PC-9 (cell line): ENCODE measurements at places on chromosomes 3 and 15. TPM values are rescaled to one million over a fixed set of nuclear protein-coding genes. Genes with fewer than 3 reads are reported as not detected.

GRCh38 chr3:78919021-78919755, 848.6 kb downstream of the ROBO1 start:
- no peak for DNase-seq

CNTN3 gene
- not detected in 2 replicates for total RNA-seq

LXN gene
- not detected in 2 replicates for total RNA-seq

- no peak for DNase-seq
Observed at GRCh38 chr3:187519428-187519890, 150.7 kb downstream of the SST start.

FGF12 gene
- 5.6 and 10.9 TPM in 2 replicates for total RNA-seq

- peak; percentile 52 for DNase-seq
Observed at GRCh38 chr3:45929042-45929679, 14.1 kb upstream of the CXCR6 start.

GRCh38 chr3:28835751-28836150, 445.1 kb upstream of the RBMS3 start:
- peak; percentile 14 for DNase-seq

DNA sequence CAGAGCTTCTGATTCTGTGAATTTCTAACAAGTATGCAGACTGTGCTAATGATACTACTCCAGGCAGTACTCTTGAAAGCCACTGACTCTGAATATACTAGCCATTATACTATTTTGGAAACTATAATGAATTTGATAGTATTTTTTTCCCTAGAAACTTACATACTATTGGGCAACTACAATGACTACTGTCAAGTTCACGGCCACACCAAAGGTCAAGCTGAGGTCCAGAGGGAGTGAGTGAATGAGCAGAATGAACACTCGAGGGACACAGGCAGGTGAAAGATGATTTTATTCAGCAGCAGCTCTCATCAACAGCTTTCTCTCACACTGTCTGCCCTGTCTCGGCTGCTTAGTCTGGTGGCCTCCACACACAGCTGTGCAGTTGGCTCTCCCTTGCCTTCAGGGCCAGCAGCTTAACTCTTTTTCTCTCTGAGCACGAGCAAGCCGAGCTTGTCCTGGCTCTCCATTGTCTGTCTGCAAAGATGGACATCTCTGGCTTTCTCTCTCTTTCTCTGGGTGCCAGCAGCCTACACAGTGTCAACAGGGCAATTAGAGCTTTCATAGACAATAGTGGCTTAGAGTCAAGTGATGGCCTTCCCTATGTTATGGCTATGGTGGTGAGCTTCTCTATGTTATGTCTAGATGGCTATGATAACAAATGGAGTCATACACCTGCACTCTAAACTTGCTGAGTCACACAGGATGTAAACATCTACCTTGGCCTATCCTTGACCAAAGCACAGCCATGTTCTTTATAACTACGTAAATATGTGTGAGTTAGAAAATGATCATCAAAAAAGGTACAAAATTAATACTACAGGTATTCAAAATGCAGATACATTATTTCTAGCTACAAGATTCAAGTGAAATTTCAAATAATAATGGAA, 362.4 kb downstream of the CGGBP1 start:
- no peak for DNase-seq

- DNase-seq: no peak
Observed at GRCh38 chr3:42102571-42102970, 11.4 kb downstream of the TRAK1 start.

GRCh38 chr15:69869881-69870505, 227.7 kb downstream of the TLE3 start:
- DNase-seq: no peak

- DNase-seq: no peak
Observed at GRCh38 chr3:56076746-56077145, 391.5 kb downstream of the ERC2 start.

LCTL gene
- not detected in 2 replicates for total RNA-seq

- DNase-seq: no peak
Observed at GRCh38 chr3:179973931-179974361, 62.8 kb downstream of the PEX5L start.

TSC22D2 gene
- 20.5 and 32.0 TPM in 2 replicates for total RNA-seq
